Left hindlimb (tissue), 1 donor: ENCODE measurements at places on chromosomes 4 and X.

DNA sequence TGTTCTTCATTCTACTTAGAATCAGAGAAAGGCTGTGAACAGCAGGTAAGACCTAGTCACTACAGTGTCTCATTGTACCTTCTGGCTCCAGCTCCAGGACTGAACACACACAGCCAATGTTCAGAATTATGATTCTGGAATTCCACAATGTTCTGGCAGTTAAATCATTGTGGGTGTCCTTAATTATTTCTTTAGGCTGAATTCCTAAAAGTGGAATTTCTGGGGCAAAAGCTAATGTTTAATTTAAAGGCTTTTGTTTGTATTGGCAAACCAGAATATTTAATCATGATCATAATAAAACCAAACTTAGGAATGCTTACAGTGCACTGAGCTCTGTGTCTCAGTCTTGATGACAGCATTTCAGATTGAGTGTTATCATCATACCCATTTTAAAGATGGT lies 67.0 kb upstream of the FAT1 start:
- DNase-seq, result no peak

DNA sequence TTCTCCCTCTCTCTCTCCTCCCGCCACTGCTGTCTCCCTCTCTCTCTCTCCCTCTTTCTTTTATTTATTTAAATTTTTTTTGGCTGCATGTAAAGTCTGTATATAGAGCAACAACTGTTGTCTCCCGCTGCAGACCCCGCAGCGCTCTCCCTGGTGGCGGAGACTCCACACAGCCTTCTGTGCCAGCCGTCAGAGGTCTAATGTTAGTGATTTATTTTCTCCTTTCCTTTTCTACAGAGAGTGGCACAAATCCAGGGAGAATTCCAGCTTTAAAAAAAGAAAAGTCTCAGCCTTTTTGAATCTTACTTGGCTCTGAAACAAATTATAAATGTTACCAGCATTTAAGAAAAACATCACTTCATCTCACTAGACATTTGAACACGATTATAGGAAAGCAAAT lies 106.2 kb downstream of the FAM9B start:
- no peak for DNase-seq

- DNase-seq, result no peak
These were observed 973.0 kb upstream of the SLIT2 start for GRCh38 chr4:19278665-19279064.

DNA sequence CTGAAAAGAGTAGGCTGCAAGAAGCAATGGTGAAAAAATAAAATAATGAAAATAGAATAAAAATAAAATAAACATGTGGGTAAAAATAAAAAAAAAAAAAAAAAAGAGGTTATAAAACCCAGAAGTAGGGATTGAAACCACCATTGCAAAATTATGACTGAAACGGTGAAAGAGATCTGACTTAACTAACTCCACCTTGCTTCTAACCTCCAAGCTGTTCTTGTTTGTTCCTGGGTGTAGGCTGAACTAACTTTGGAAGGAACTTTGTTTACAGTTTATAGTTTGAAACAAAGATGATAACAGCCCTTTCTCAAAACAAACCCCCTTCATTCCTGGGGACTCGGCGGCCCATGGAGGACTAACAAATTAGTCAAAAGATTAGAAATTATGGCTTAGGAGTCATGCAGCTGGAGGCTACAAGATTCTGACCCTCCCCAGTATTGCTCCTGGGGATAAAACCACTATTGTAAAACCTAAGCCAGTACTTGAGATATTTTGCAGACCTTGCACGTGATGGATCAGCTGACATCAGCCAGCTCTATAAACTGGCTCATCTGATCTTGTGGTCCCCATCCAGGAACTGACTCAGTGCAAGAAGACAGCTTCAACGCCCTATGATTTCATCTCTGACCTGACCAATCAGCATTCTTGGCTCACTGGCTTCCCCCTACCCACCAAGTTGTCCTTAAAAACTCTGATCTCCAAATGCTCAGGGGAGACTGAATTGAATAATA lies 30.4 kb downstream of the DDX60L start:
- DNase-seq, result no peak

GRCh38 chr4:109886303-109886702 lies 26.4 kb upstream of the EGF start:
- DNase-seq, result no peak

DNA sequence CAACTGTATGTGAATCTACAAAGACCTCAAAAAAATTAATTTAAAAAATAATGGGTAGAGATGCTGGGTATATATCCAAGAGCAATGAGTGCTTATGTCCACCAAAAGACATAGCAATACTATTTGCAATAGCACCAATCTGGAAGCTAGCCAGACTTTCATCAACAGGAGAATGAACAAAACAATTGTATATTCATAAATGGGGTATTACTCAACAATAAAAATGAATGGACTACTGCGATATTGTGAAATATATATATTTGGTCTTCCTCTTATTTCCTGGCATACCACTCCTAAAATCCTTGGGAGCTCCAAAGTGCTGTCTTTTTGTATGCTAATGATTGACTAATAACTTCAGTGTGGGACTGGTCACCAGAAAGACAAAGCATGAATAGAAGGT lies 77.5 kb downstream of the MSN start:
- DNase-seq, result no peak

- no peak for DNase-seq
These were observed 995.1 kb downstream of the PCDH7 start for GRCh38 chr4:31715302-31715701.

DNA sequence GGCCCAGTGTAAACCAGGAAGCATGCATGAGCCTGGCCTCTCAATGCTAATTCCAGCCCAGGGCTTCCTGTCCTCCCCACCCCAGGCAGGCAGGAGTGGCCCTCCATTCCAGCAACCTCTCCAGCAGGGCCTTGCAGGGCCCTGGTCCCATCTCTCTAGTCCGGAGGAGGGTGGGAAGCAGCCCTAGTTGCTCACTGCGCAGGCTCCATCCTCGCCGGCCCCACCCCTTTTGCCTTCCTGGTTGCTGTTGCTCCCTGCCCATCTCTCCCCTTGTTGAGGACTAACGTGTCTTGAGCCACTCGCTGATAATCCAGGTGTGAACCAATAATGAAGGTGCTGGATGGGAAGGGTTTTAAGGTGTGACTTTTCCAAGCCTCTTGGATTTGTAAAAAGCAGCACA lies 161.2 kb upstream of the BCOR start:
- DNase-seq, result no peak

DNA sequence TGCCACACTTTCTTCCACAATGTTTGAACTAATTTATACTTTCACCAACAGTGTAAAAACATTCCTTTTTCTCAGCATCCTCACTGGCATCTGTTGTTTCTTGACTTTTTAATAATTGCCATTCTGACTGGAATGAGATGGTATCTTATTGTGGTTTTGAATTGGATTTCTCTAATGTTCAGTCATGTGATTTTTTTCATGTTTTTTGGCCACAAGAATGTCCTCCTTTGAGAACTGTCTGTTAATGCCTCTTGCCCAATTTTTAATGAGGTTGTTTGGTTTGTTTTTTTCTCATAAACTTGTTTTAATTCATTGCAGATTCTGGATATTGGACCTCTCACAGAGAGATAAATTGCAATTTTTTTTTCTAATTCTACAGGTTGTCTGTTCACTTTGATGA lies 1195.2 kb downstream of the TECRL start:
- no peak for DNase-seq

GRCh38 chr4:13365195-13365594 lies 118.9 kb downstream of the RAB28 start:
- no peak for DNase-seq

GRCh38 chrX:16882702-16883486 lies 12.7 kb upstream of the RBBP7 start:
- peak; percentile 71 for DNase-seq

GRCh38 chrX:16711893-16712547 lies 449 bp downstream of the CTPS2 start:
- peak; percentile 36 for DNase-seq

DNA sequence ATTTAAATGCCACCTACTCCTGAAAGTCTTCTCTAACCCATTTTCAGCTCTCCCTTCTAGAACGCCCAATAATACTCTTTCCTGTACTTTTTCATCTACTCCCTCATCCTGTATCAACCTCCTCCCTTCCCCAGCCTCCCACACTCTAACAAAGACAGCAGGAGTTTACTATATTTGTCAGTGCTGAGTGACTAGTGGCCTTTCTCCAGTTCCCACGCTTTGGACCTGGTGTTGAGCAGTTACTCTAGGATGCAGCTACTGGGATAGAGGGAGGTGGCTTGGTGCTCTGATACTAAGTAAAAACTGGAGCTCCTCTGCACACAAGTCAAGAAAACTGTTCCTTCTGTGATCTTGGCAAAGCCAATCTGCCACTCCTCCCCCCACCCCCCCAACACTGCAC lies 36.1 kb upstream of the KLHL13 start:
- no peak for DNase-seq

DNA sequence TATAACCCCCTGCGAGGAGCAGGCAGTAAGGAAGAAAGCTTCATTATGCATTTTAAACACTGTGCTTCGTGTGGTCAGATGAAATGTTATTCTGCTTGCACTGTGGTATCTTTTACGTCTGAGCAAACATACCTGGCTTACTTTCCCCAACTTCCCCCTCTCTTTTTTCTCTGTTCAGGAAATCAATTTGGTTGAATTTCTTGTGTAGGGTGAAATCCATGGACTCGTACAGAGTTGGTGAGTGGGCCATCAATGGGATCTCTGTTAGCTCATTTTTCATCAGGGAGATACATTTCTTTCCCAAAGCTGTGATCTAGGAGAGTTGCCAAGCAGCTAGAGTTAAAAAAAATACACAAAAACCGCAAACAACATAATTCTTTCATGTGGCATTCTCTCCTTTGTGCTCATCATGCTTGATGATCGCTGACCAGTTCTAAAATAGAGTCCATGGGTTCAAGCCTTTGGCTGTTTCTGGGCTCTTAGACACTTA lies 98.5 kb downstream of the FRAS1 start:
- DNase-seq, result no peak

DNA sequence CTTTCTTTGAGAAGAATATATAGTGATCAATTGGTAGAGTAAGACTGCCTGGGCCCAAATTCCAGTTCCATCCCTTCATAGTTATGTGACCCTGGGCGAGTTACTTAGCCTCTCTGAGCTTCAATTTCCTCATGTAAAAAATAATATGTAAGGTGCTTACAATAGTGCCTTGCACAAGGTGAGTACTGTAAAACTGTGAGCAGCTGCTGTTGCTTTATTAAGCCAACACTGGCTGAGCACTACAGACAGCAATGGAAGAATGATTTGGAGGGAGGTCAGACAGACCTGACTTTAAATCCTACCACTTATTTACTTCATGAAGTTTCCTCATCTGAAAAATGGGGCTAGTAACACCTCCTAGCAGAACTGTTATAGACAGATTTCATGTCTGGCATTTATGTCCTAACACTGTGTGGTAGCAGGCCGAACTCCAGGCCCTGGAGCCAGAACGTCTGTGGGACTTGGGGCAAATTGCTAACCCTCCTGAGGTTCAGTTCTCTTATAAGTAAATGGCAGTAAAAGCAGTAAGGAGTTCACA lies 53.8 kb downstream of the RNF150 start:
- no peak for DNase-seq

- no peak for DNase-seq
These were observed 355.7 kb upstream of the NOCT start for GRCh38 chr4:138659812-138660316.

DNA sequence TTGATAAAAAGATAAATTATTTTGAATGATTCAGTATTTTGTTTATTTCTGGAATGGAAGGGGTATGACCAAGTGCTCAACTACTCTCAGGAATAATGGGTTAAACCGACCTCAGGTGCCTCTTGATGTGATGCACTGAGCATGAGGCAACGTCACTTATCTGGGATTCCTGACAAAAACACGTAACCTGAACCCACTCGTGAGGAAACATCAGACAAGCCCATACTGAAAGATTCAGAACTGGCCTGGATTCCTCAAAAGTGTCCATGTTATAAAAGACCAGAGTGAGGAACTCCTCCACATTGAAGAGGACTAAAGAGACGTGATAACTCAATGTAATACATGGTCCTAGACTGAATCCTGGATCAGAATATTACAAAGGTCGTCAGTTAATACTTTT lies 144.0 kb downstream of the FNIP2 start:
- DNase-seq, result no peak

- DNase-seq, result no peak
These were observed 74.2 kb downstream of the TAF1 start for GRCh38 chrX:71440401-71440800.

- no peak for DNase-seq
These were observed 578.8 kb downstream of the ANKRD50 start for GRCh38 chr4:124133753-124134152.

DNA sequence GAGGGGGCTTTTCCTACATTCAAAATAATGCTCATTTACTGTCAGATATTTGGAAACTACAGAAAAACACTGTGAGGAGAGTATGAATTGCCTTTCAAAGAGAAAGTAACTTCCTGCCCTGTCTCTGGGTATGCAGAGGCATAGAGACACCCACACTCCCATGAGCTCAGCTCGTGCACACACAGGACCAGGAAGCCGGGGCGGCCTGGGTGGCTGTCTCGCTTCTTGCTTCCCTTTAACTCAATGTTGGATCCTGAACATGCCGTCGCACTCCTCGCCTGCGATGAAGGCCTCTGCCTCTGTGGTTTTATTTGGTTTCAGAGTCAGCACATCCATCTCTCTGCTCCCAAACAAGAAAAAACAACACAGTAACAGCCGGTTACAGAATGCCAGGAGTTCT lies 40.1 kb upstream of the GPR78 start:
- no peak for DNase-seq

DNA sequence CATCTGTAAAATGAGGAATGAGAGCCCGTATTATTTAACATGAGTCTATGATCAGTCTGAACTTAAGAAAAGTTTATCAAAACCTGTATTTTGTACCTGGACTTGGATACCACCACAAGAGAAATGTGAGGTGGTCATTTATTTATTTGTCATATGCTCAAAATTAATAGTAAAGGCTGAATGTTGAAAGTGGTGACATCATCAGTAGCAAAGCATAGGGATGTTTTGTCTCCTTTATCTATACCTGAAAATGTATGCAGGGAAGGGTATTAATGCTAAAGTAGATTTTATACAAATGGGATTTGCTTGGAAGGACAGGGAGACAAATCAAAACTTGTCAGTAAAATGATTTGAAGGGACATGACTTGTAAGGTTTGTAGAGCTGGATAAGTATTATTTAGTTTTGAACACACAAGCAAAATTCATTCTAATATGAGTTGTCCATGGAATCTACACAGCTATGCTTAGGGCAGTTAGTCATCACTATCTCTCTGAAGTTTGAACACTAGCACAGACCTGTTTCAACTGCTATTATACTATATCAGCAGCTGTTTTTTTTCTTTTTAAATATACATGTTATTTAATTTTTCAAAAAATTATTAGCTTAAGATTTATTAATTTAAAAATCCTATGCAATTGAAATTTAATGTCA lies 52.4 kb upstream of the GUCY1A1 start:
- no peak for DNase-seq
